ENCODE measurements at places on chromosomes 16 and 17. TPM values are rescaled to one million over a fixed set of nuclear protein-coding genes. Genes with fewer than 3 reads are reported as not detected.

DNA sequence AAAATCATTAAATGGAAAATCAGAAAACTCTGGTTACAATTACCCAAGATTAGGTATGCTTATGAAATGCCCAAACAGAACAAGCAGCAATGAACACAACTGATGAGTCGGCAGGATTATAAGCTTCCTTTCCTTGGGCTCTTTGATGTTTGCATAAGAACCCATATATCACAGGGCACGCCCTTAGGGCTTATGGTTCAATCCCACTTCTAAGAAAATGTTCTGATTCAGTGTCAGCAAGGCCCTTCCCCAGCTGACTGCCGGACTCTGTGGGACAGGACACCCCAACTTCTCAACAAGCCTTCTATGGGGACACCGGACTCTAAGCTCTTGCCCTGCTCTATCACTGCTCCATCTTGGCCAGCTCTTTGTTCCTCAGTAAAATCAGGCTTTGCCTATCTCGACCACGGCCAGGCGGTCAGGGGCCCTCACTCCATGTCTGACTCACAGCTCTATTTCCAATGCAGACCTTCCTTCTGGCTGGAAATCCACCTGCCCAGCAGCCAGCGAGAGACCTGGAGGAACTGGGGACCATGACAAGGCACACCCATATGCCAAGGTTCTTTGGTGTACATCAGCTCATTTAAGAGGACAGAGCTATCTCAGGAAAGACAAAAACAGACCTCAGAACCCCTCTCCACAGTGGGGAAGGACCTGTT, 26.8 kb downstream of the LITAFD start:
- DNase-seq, result no peak

DNA sequence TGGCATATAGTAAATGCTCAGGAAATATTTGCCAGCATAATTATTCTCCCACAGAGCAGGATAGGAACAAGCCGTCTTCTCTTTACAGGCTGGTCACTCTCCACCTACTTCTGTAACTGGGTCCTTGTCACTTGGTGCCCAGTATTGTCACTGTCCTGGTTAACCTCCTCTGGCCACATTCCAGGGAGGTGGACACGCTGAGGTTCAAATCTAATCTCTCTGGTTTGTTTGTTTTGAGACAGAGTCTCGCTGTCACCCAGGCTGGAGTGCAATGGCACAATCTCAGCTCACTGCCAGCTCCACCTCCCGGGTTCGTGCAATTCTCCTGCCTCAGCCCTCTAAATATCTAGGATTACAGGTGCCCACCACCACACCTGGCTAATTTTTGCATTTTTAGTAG, 15.6 kb downstream of the SBK1 start:
- DNase-seq, result no peak

GRCh38 chr17:74598346-74599022, 6.4 kb upstream of the CD300LD start:
- DNase-seq, result no peak

KRT31 gene
- not detected for total RNA-seq

SLFN12L gene
- total RNA-seq, result 0.37 TPM

OTOA gene
- 0.17 TPM for total RNA-seq

- DNase-seq, result no peak
Observed at GRCh38 chr17:2312736-2313135, 9.0 kb downstream of the SRR start.

CCL7 gene
- total RNA-seq, result not detected

DNA sequence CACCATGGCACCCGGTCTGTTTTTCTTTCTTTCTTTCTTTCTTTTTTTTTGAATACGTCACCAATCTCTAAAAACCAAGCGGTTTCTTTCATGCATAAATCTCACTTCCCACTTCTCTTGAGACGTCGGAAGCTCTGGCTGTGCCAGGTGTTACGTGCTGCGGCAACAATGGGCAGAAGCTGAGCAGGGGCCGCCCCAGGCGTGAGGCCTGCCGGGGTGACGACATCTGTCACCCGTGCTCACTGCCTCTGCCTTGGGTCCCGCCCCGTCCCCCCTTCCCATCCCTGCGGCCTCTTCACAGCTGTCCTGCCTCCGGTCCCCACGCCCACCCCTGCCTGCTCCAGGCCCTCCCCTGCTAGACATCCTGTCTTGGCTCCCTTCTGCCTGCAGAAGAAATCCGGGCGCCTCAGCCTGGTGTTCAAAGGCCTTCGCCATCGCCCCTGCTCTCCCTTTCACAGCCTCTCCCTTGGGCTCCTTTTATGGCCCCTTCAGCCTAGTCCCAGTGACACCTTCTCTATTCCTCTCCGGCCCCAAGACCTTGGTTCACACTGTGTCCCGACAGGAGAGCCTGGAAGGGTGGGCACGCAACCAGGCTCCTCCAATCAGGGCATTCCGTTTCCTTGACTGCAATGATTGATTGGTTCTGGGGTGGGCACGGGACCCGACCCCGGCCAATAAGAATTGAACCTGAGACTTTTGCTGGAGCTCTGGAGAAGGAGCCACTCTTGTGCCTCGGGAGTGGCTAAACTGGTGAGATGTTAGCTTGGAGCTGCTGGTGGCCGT, 4.8 kb downstream of the P2RX1 start:
- DNase-seq, result no peak

GRCh38 chr16:68296291-68296690, 14.5 kb downstream of the SLC7A6OS start:
- DNase-seq, result no peak

- DNase-seq, result no peak
Observed at GRCh38 chr17:14149751-14150150, 80.4 kb downstream of the COX10 start.
